ENCODE measurements at places on chromosomes 7 and 10.

GRCh38 chr10:28494420-28494819 is 38.5 kb upstream of the WAC start:
- DNase-seq = no peak

GRCh38 chr7:159112136-159113011 is 32.3 kb downstream of the VIPR2 start:
- no peak for DNase-seq

GRCh38 chr7:121301446-121302213 is 27.2 kb upstream of the WNT16 start:
- no peak for DNase-seq

- DNase-seq = no peak
Measured at GRCh38 chr10:8055420-8056349, 1.2 kb downstream of the GATA3 start.

- DNase-seq = peak; percentile 17
Measured at GRCh38 chr10:31484431-31485135, 165.6 kb downstream of the ZEB1 start.

DNA sequence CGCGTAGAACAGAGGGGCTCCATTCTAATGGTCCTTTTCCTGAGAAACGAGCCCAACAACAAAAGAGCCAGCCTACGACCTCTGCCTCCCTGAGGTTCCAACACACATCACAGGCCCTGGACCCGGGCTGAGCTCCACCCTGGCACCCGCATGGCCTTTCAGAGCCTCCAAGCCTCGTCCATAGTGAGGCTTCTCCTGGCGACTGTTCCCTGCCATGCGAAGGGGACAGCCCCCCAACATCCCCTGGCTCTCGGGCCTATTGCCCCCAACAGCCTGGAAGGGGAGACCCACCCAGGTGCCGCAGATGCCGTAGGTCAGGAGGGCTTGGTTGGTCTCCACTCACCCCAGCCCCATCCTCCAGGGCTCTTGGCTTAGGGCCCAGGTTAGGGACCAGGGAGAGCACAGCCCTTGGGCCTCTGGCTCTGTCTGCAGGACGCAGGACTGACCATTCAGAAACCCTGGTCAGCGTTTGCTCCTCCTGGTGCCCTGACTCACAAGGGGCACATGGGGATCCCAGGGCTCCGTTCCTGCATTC is 91.5 kb downstream of the TCERG1L start:
- DNase-seq = no peak

- DNase-seq = no peak
Measured at GRCh38 chr10:129772468-129773358, 191.4 kb downstream of the EBF3 start.

GRCh38 chr10:74213571-74214162 is 62.6 kb downstream of the ADK start:
- peak; percentile 71 for DNase-seq

GRCh38 chr10:110951381-110951780 is 32.0 kb downstream of the SHOC2 start:
- no peak for DNase-seq

DNA sequence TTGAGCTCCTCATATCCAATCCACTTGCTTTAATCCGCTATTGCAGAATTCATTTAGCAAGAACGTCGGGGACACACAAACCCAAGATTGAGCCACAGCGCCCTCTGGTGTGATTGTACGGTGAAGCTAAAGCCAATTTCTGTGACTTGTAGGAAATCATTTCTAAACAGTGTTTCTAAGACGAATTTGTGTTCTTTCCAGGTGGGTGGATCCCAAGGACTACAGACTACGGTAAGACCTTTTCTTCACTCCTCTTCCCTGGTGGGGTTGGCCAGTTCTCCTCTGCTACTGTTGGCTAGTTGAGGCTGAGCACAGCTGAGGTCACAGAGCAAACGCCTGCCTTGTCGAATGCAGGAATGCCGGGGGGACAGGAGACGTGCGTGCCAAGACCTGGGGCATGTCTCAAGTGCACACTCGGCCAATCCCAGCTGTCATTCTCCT is 5.2 kb downstream of the DMBT1 start:
- DNase-seq = peak; percentile 88

DNA sequence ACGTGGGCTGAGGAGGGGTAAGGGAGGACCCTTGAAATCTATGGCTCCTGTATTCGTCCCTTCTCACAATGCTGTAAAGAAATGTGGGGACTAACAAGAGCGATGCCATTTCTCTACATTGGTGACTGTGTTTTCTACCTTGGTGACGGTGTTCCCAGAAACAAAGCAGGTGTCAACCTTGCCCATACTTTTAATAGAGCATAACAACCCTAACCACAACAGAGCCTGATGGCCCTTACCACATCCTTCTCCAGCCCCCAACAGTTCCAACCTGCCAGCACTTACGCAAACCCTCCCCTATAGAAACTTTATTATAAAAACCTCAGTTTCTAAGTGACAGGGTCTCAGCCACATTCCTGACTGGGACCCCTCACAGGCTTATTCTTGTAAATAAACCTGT is 28.2 kb upstream of the ADCYAP1R1 start:
- no peak for DNase-seq

Measured in lung microvascular endothelial cell (primary cell).